Activated CD4-positive, alpha-beta memory T cell treated with anti-CD3 and anti-CD28 coated beads for 36 hours (primary cell): ENCODE measurements at places on chromosomes 1 and 21. TPM values are rescaled to one million over a fixed set of nuclear protein-coding genes. Genes with fewer than 3 reads are reported as not detected.

- no peak for DNase-seq
Observed at GRCh38 chr1:107116306-107116790, 24.5 kb upstream of the NTNG1 start.

DNA sequence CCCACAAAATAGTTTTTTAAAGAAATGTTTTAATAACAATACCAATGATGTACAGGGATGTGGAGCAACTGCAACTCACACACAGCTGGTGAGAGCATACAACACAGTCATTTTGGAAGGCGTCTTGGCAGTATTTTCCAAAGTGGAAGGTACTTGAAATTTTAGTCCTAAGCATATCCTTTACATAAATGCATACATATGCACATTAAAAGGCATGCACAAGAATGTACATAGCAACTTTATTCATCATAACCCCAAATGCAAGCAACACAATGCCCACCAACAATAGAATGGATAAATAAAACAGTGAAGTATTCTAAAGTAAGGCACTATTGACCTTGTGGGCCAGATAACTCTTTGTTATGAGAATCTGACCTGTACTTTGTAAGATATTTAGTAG lies 310.1 kb upstream of the ADGRL2 start:
- no peak for DNase-seq

GRCh38 chr1:156927215-156928042 lies 7.0 kb downstream of the LRRC71 start:
- peak; percentile 79 for DNase-seq

DNA sequence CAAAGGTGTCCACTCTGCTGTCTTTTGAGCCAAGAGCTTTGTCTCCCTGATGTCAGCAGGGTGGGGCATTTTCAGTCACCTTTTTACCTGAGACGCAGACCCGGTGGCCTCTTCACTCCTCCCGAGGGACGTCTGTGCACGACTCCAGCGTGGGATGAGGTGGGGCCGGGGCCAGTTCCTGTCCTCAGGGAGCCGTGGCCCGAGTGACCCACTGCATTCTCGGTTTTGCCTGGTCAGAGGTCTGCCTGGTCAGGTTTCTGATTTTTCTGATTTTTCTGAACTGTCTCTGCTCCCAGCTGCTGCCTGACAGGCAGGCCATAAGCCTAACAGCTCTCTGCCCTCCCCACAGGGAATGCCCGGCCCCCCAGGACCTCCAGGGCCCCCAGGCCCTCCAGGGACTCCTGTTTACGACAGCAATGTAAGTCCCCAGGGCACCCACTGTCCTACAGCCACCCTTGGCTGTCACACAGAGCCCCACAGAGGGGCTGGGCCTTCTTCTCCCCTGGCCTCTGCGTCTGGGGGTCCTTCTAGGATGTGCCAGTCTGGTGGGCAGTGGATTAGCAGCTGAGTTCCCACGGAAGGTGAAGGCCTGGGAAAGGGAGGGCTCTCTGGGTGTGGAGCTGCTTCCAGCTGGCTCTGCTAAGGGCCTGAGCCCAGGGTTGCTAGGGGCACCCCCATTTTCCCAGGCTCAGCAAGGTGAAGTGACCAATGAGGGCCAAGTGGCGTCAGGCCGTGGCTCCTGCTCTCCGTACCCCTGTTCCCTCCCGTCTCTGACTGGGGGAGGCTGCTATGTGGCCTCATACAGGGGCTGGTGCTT lies 45.9 kb downstream of the SLC19A1 start:
- DNase-seq = no peak

Gene DCST2
- 1.1 TPM for total RNA-seq

- DNase-seq = peak; percentile 39
Observed at GRCh38 chr1:153728305-153729066, 636 bp downstream of the INTS3 start.

DNA sequence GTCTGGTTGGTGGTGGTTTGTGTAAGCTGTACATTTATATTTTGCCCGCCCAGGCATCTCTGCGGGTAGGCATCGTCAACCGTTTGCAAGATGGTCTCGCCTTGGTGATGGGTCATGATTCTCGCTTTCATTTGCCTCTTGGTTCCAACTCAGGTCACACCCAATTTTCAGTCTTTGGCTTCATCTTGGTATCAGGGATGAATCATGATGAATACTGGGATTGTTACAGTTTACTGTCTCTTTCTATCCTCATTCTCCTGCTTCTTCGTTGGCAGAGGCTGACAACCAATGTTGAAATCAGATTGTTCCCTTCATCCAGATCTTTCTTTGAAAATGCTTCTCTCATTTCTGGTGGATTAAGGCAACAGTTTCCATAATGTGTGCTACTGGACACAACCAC lies 129.7 kb upstream of the KAZN start:
- no peak for DNase-seq

GRCh38 chr21:36551731-36552433 lies 72.0 kb upstream of the CLDN14 start:
- no peak for DNase-seq

Gene CDK11B
- 36.9 TPM for total RNA-seq

- no peak for DNase-seq
Observed at GRCh38 chr1:43573066-43573800, 42.5 kb downstream of the PTPRF start.

DNA sequence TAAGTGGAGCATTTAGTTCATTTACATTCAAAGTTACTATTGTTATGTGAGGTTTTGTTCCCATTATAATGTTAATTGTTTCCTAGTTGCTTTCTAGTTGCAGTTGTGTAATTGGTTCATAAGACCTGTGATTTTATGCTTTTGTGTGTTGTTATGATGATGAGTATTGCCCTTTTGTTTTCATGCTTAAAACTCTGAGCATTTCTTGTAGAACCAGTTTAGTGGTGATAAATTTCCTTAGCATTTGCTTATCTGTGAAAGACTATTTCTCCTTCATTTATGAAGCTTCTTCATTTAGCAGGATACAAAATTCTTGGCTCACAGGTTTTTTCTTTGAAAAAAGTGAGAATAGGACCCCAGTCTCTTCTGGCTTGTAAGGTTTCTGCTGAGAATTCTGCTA lies 274.8 kb upstream of the SPAG17 start:
- DNase-seq = no peak

DNA sequence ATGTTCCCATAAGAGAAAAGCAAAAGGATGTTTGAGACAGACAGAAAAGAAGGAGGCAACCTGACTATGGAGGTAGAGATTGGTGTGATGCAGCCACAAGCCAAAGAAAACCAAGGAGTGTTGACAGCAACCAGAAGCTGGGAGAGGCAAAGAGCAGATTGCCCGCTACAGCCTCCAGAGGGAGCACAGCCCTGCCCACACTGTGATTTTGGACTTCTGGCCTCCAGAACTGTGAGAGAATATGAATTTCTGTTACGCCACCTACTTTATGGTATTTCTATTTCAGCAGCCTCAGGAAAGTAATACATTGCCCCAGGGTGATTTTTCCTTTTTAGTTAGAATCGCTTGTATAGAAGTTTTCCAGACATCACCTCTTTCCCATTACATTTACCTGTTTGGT lies 28.4 kb downstream of the SLAMF6 start:
- DNase-seq = no peak

Gene CTSK
- 1.4 TPM for total RNA-seq

DNA sequence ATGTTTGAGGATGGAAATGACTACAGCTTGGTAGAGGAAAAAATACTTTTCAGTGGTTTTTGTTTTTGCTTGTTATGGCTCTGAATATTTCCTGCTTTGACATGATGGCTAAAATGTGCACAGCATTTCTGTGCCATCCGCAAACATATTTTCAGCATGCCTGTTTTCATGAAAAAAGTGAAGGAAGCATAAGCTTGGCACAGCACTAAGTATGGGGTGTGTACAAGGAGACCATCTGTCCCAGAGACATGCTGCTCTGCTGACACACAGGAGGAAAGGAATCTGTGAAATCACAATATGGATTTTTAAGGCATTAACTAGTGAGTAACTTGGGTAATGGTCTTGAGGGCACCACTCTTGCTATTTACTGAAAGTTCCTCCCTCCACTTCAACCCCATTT lies 595.5 kb downstream of the RWDD3 start:
- no peak for DNase-seq

- no peak for DNase-seq
Observed at GRCh38 chr1:158283965-158284364, 5.8 kb upstream of the CD1C start.

DNA sequence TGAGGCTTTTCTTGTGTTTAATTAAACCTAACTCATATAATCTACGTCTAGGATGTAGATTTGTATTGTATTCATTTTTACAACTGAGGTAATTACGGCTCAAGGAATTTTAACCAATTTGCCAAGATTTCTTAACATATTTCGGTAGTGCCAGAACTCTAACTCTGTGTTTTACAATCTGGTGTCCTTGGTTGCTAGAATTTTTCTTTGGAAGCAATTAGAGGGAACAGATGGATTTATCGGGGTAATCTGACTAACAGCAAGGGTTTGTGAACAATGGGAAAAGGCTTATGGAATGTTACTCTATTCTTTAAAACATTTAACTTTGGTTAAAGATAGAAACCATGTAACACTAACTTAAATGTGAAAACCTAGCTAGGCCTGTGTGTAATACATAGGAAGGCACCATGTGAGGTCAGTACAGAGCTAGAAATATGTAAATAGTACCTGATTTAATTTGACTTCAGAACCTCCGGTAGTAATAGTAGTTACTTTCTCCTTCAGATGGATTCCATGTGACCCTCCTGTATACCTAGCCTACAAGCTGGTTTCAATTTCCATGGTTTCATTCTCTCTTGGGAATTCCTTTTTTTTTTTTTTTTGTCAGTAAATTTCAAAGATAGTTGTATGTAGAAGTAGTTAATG lies 1.2 kb downstream of the MTF2 start:
- DNase-seq = no peak

DNA sequence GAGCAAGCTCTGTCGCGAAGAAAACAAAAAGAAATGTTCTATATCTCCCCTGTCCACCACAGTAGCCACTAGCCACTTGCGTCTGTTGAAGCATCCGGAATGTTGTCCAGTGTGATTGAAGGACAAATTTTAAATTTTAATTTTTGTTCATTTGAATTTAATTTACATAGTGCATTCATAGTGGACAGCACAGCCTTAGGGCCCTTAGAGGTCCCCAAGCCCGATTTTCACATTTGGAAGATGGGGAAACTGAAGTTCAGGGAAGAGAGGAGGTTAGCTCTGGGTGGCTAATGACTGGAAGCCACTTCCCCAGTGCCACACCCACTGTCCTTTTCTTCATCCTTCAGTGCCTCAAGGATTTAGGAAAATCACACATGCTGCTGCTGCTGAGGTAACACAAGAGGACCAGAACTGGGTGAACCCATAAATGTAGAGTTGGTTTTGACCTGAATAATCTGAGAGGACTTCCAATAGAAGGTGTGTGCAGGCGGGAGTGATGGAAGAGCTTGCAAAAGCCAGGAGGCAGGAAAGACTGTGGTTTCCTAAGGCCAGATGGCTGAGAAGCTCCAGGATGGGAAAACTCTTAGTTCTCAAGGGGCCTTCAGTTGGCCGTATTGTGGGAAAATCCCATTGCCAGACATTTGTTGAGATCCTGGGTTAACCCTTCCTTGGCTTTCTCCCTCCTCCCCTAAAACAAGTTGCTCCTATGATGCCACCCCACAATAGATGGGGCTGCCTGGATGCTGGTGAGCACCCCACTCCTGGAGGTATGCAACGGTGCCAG lies 49.5 kb downstream of the TRIM11 start:
- no peak for DNase-seq

DNA sequence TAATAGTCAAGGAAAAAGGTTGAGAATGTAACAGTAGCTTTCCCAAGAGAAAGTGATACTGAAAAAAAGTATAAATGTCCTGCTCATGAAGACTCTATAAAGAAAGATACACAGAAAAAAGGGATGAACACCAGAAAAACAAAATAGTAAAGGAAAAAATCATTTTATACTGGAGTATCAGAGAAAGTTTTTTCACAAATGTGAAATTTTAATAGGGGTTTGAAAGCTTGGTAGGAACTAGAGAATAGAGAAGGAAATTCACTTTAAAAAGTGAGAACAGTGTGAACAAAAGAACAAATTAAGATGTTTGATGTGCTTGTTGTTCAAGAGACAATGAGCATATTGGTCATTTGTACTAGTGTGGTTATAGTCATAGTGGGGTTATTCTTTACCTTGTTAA lies 25.6 kb downstream of the UCHL5 start:
- DNase-seq = no peak

- DNase-seq = no peak
Observed at GRCh38 chr21:28936036-28936435, 56.6 kb downstream of the LTN1 start.

DNA sequence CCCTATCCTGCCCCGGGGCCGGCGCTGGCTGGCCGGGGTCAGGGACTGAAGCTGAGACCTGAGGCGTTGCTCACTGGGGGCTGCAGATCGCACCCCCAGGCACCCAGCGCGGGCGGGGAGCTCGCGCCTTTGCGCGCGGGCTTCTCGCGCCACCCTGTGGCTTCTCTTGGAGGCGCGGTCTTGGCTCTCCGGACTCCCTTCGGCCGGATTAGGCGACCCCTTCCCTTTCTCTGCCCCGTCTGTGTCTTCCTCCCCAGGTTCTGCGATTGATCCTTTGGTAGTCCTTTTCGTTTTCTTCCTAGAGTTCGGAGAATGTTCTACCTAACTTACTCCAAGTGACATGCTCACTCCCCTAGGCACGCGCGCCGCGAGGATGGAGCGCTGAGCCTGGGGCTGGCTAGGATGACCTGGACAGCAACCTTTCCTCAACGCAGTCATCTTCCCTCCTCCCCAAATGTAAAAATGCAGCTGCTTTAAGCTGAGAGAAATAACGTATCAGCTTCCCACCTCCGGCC lies 495 bp upstream of the NTRK1 start:
- DNase-seq = peak; percentile 66

Gene SIPA1L2
- 6.1 TPM for total RNA-seq

DNA sequence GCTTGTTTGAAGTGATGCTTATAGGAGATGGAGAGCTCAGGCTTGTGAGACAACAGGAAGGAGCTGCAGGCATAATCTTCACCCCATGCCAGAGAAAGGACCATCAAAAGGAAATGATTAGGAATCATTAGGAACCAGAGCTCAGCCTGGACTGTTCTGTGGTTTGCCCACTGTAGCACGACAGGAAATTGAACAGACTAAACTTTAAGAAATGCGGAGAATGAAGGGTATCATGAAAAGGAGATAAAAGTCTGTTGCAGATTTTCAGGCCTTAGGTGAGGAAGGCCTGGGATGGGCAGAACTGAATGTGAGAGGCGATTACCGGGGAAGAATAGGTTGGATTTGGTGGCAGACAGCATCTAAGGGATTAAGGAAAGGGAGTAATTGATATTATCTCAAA lies 292.0 kb upstream of the PLXNA2 start:
- no peak for DNase-seq

- DNase-seq = peak; percentile 73
Observed at GRCh38 chr1:227946624-227947385, 927 bp downstream of the WNT9A start.

- no peak for DNase-seq
Observed at GRCh38 chr1:214248311-214249085, 32.5 kb upstream of the SMYD2 start.

DNA sequence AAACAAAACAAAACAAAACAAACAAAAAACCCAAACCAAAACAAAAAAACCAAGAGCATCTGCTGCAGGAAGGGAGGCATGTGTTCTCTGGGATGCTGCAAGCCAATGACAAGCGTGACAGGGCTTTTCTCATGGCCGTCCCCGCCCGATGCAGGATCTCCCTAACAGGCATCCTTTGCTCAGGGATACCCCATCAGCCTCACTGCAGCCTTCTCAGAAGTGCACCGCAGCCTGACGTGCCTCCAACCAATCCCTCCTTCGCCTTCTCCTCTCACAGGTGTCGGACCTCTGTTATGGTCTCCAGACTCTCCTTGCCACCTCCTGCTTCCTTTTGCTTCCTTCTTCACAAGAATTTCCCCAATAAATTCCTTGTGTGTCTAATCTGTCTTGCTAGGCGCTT lies 147.2 kb downstream of the PCP4 start:
- DNase-seq = no peak

GRCh38 chr1:99232172-99232571 lies 32.1 kb upstream of the PLPPR4 start:
- no peak for DNase-seq
